Chondrocyte (in vitro differentiated cells): ENCODE measurements at places on chromosomes 6 and 20.
A peak's percentile ranks its signal among the peaks of the same experiment; 100 is the strongest.

DNA sequence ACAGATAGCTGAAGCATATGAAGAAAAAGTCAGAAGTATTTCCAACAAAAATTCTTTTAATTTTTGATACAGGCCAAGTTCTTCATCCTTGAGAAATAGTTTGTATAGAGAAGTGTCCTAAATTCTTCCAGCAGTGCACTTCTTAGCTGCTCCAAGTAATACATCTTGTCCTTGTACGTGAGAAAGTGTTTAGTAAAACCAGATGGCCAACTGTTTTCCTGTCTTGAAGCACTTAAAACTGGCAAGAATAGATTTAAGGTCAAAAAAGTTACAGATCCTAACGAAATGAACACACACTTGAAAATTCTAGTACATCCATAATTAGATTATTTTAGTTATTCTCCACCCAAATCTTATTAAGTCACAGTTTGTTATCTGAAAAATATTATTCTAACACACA is 52.2 kb upstream of the HSF2 start:
- no peak for DNase-seq

DNA sequence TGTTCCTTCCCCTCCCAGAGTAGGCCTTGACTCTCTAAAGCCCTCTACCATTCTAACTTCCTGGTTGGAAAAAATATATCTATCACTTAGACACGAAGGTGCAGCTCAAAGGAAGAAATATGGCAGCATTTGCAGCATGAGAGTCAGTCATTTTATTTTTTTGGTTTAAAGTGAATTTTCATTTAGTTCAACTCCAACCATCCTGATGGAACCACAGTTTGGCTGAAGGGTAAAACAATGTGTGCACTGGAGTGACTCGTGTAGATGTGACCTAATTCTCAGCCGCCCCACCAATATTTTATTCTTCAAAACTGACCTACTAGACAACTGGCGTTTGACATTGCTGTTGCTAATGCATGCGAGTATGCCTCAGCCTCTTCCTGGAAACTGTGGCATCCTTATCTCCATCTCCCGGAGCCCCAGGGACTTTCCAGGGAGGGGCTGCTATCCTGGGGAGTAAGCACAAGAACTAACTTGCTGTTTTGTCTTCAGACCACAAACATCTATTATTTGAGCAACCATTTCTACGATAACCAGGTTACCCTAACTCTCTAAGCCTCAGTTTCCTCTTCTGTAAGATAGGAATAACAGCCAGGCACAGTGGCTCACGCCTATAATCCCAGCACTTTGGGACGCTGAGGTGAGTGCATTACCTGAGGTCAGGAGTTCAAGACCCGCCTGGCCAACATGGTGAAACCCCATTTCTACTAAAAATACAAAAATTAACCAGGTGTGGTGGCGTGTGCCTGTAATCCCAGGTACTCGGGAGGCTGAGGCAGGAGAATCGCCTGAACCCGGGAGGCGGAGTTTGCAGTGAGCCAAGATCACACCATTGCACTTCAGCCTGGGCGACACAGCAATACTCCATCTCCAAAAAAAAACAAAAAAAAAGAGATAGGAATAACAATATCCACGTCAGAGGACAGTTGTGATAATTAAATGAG is 148.7 kb upstream of the JARID2 start:
- DNase-seq, result no peak

DNA sequence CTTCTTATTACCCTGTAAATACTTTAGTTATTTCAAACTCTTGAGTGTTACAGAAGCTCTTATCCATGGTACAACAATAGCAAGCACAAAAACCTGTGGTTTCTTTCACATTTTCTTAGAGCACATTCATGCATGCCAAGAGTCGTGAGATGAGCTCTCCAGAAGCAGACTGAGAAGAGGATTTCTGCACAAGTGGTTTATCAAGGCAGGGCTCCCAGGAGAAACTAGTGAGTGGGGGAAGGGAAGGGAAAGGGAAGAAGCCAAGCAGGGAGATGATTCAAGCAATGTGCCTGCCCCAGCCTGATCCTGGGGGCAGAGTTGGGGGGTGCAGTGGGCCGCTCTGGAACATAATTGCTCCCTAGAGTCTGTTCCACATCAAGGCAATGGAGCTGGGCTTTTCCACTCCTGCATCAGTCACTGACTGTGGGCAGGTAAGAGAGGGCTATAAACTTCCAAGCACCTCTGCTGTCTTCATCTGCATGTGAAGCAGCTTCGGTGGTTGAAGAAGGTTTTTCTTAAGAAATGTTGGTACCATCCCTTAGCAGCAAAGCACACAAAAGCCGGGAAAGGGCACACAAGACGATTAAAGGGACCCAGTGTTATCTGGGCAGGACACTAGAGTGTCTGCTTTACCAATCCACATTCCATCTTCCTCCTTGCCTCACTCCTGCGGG is 152.1 kb downstream of the PLCB4 start:
- no peak for DNase-seq

- DNase-seq, result no peak
Measured at GRCh38 chr20:40941133-40941610, 87.5 kb upstream of the TOP1 start.

- no peak for DNase-seq
Measured at GRCh38 chr20:41314386-41314785, 3.1 kb downstream of the ZHX3 start.

DNA sequence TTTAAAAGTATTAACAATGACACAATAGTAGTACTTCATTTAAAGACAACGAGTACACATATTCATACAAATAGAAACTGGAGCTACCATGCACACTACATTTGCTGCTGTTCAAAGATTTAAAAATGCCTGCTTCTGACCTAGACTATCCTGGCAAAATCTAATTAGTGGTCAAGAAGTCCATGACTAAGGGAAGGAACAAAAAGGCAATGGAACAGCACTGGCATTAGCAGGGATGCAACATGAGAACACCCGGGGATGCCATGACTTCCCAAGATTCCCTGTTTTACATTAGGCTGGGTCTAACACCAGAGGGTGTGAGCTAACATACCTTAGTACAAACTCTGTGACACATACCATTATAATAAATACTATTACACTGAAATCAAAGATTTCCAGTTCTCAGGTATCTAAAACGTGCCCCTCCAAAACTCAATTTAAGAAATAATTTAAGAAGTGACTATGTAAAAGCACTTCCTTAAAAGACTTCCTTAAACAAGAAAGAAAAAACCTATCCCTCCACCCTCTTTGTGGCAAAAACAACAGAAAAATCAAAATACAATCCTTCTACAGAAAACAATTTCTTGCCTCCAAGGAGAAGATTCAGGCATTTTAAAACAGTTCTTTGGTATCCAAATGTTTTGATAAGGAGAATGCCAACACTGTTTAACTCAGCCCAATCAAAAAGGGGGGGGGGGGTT is 25.5 kb downstream of the CHD6 start:
- no peak for DNase-seq

DNA sequence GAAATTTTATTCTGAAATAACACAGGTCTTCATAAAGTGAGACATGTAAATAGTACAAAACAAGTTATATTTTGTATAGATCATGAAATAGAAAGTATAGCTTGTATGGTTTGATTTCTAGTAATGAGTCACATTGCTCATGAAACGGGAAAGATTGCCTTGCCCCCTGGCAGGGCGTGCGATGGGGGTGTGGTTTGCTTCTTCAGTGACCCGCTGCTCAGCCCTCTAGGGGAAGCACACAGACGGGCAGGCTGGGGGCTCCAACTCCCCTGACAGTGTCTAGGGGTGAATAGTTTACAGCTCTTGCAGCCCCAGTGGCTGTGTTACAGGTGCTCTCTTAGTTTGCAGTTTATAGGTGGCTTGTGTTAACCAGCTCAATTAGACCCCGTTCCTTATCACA is 170.5 kb upstream of the RGS17 start:
- no peak for DNase-seq

GRCh38 chr6:119132261-119132981 is 54.0 kb upstream of the FAM184A start:
- DNase-seq, result no peak

- no peak for DNase-seq
Measured at GRCh38 chr6:131130554-131130940, 4.7 kb upstream of the AKAP7 start.

GRCh38 chr6:45522486-45522885 is 144.8 kb upstream of the SUPT3H start:
- DNase-seq, result no peak

DNA sequence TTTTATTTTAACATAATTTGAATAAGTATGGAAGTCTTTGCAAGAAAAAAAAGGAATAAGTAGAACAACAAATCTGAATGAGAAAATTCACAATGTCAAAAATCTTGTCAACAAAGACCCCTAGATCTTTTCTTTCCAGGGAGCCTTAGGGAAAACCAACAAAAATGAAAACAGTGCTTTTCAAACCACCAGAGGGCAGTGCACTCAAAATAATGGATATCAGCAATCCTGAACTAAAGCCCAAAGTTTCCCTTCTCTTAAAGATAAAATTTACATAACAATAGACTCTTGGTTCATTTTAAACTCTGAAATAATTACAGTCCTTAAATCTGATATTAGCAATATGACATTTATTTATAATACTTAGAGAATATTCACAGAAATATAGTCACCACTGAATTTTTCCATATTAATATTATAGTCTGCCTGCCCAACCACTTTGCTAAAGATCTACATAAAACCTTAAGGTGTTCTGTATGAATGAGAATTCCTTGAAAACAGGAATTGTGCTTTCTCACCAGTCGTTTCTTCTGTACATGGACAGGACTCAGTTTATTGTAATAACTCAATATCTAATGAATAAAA is 105.3 kb upstream of the BMP5 start:
- DNase-seq, result no peak

DNA sequence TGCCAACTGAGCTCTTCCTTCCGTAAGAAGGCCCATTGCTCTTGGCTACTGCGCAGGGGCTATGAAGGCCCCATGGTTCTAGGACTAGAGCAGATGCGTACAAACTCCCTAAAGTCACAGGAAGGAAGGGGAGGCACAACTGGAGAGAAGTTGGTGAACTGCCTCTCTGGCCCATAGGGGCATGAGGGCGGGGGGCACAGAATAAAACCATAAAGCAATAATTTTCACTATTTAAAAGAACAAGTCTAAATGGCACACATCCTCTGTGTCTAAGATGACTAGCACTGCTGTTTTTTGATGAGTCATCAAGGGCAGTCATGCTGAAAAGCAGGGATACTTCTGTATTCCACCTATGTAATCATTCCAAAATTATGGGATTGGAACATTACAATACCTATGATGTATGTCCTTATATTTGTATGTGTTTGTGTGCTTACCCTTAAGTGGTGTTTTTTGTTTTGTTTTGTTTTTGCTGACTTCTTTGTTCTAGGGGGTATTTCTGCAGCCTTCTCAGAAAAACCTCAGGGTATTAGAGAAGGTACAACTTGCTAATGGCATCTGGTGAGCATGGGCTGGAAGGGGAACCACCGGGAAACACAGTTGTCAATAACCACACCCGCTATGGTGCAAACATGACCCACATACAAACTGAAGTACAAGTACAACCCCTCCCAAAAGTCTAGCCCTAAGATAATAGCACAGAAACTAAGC is 36.9 kb downstream of the B4GALT5 start:
- DNase-seq, result no peak

- no peak for DNase-seq
Measured at GRCh38 chr20:16284385-16285100, 288.7 kb downstream of the KIF16B start.

GRCh38 chr6:40282986-40283385 is 304.2 kb downstream of the LRFN2 start:
- DNase-seq, result no peak

DNA sequence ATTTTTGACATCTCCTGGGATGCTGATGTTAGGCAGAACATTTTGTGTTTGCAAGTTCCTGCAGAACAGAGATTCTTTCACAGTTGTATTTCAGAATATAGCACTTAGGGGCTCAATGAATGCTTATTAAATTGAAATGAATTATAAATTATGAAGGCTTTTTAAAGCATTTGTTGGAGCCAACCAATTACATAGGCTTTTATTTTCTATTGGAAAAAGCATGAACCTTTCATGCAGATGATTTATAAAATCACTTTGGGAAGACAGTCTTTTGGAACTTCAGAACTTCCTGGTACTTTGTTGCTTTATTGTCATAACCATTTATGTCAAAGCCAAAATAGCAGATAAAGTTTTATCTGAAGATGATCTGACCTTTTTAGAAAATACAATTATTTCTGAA is 69.2 kb upstream of the HINT3 start:
- no peak for DNase-seq

DNA sequence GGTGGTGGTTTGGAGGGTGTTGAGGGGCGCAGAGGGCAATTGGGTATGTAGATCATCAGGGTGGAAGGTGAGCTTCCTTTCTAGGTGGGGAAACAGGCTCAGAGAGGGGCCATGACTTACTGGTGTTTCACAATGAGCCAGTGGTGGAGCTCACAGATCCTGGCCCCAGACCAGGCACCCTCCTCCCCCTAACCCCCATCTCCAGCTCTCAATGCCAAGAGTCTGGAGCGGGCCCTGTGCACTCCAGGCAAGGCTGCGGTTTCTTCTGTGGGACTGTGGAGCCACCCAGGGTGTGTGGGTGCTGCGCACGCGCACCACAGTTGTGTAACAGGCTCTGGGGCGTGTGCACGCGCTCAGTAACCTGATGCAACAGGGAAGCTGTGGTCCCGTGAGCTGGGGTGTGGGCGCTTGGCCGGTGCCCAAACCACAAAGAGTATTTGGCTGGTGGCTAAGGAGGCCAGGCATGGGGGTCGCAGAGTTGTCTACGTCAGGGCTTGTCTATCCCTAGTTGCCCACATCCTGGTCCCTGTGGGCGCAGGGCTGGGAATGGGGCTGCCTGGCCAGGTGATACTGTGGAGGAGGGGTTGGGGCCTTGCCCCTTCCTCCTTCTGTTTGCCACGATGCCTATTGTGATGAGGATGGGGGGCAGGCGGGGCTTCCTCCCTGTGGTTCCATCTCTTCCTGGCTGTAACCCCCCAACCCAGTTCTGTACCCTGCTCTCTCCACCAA is 37.5 kb upstream of the MRPS18A start:
- peak; percentile 79 for DNase-seq

GRCh38 chr6:134813146-134813545 is 136.8 kb downstream of the ALDH8A1 start:
- DNase-seq, result no peak

- no peak for DNase-seq
Measured at GRCh38 chr6:123715006-123715863, 78.5 kb upstream of the TRDN start.

DNA sequence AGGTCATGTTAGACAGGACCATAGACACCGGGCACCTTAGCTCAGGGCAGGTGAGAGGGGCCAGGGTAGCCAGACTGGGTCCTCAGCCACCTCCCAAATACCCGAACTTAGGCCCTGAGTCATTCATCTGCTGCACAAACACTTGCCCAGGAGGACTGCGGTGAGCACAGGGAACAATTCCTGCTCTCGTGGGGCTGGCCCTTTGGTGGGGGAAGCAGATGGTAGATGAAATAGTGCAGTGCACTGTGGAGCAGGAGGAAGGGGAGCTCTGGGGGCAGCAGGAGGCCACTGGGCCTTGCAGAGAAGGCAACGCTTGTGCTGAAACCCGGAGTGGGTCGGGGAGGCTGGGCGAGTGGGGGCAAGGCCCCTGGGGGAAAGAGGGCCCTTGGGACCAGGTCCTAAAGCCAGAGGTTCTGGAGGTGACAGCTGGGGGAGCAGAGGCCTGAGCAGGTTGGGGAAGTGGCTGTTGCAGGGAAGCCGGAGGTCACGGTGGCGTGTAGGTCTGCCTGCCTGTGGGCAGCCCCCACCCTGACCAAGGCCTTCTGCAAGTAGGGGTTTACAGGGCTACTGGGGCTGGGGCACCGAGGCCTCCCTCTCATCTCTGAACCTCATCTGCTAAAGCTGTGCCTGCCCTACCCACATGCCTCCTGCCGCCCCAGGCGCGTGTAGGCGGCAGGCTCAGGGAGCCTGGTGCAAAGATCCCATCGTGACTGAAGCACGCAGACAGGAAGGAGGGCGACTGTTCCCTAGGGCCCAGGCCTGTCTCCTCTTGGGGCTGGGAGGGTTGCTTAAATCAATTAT is 4.7 kb upstream of the NPBWR2 start:
- no peak for DNase-seq
